ENCODE measurements at places on chromosomes 2 and 18.

DNA sequence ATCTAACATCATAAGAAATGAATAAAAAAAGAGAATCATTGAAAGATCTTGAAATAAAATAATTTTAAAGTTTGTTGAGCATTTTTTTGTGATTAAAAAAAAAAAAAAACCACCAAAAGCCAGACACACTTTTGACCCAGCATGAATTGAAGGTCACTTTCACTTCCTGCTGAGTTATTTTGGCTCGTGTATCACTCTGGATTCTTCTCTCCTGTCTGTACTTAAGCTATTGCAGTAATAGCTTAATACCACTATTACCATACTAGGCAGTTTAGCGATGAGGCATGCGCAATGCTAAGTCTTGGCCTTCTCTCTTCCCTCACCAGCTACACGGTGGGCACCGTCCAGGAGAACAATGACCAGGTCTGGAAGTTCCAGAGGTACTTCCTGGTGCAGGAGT, 54.5 kb upstream of the SPP2 start:
- no peak for DNase-seq

GRCh38 chr2:191386938-191387536, 141.8 kb downstream of the MYO1B start:
- DNase-seq, result no peak

DNA sequence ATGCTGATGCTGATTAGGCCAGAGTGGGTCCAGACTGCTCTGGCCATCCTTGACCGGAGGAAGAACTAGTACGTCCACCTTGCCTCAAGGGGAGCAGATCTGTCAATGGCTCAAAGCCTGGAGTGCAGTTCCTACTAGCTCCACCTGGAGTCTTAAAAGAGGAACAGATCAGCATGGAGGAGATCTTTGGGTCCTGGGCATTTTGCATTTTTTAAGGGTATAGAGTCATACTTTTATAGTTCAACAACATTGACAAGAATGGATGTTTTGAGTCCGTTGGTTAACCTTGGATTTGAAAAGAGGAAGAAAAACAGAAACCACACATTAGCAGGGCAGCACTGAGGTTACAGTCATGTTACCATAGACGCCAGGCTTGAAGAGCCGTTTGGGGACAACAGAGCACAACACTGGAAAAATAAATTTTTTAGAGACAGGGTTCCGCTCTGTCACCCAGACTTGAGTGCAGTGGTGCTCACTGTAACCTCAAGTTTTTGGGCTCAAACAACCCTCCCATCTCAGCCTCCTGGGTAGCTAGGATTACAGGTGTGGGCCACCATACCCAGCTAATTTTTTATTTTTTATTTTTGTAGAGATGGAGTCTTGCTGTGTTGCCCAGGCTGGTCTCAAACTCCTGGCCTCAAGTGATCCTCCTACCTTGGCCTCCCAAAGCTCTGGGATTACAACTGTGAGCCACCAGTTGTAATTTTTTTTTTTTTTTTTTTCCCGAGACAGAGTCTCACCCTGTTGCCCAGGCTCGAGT, 78.5 kb downstream of the PRKCE start:
- peak; percentile 70 for DNase-seq

- DNase-seq, result no peak
Measured at GRCh38 chr2:12617366-12617765, 99.4 kb upstream of the TRIB2 start.

GRCh38 chr2:157256626-157257025, 879 bp upstream of the GALNT5 start:
- no peak for DNase-seq

GRCh38 chr2:59184276-59185020, 943.3 kb upstream of the FANCL start:
- DNase-seq, result peak; percentile 4

DNA sequence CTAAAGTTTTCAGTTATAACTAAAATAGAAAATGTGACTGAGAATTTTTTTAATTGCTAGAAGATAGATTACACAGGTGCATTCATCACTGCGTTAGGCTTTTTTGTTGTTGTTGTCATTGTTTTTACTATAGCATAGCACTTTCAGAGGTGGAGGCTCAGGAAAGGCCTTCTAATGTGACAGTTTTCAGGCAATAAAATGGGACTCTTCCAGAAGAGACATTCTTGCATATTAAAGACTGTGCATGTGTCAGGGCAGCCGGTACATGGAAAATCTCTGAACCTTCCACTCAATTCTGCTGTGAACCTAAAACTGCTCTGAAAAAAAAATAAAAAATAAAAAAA, 175.2 kb downstream of the METTL4 start:
- no peak for DNase-seq

DNA sequence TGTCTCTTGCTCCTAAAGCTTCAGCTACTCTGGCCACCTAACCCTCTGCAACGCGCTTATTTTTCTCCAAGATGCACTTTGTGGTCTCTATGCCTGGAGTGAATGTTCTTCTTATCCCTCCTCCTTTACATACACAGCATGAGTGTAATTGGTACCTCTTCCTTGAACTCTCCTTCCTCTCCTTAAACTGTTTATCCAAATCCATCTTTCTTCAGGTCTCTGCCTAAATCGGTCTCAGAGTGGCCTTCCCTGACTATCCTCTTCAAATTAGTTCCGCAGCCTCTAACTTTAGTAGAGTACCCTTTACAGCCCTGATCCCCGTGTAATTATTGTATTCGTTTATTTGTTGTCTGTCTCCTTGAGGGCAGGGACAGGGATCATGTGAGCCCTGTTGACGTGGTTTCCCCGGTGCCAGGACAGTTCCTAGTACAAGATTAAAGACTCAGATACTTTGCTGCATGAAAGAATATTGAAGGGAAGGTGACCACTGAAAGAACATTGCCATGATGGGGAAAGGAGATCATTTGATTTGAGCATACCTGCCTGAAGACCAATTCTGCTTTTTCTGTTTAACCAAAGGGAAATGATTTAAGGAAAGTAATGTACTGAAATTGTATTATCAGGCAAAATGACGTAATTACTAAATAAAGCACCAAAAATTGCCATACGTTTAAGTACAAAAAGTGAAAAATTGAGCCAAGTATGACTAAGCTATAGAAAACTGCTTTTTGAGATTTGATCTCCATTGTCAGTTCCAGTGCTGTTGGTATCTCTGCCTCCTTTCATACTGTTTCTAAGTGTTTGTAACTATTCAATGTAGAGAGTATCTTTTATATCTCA, 1.2 kb downstream of the CNOT9 start:
- DNase-seq, result no peak

DNA sequence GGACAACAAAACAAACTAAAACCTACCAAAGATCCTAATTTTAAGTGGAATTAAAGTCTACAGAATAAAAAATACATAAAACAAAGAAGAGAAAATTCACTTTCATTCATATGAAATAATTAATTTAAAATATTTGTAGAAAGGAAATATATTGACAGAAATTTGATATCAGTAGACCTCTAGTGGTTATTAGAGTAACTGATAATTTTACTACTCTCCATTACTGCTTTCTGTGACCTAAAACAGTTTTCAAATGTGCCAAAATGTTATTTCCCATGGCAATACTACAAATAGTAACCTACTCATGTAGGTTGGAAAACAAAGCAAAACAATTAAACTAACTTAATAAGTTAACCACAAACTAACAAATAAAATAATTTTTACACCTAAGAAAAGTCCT, 147.1 kb downstream of the NOL4 start:
- DNase-seq, result no peak

- peak; percentile 25 for DNase-seq
Measured at GRCh38 chr2:88590998-88591613, 36.2 kb downstream of the EIF2AK3 start.

- no peak for DNase-seq
Measured at GRCh38 chr2:143431316-143431715, 302.1 kb downstream of the ARHGAP15 start.

DNA sequence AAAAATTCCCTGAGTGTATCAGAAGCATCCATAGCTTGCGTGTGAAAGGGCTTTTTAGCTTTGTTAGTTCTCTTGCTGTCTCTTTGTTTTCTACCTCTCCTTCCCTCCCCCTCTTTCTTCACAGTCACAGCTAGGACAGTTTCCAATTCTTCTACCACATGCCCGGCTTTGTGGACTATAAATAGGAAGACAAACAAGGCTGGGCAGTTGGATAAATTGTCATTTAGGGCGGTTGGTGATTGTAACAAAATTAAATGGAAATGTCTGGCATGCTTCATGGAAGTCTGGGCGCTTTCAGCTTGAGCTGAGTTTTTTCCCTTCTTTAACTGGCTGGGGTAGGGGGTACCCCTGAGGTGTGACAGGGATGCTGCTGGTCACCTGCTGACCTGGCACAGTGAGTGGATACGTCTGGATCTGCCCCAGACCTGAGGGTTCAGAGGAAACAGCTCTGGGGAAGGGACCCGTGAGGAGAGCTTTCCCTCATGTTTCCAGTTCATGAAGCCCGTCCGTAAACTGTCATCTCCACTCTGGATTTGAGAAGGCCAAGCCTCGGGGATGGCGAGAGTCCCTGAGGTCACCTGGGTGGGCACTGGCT, 29.0 kb upstream of the GIGYF2 start:
- no peak for DNase-seq

- no peak for DNase-seq
Measured at GRCh38 chr2:32884346-32884745, 62.4 kb upstream of the LTBP1 start.

- DNase-seq, result no peak
Measured at GRCh38 chr2:113015042-113015441, 9.8 kb downstream of the IL36A start.

DNA sequence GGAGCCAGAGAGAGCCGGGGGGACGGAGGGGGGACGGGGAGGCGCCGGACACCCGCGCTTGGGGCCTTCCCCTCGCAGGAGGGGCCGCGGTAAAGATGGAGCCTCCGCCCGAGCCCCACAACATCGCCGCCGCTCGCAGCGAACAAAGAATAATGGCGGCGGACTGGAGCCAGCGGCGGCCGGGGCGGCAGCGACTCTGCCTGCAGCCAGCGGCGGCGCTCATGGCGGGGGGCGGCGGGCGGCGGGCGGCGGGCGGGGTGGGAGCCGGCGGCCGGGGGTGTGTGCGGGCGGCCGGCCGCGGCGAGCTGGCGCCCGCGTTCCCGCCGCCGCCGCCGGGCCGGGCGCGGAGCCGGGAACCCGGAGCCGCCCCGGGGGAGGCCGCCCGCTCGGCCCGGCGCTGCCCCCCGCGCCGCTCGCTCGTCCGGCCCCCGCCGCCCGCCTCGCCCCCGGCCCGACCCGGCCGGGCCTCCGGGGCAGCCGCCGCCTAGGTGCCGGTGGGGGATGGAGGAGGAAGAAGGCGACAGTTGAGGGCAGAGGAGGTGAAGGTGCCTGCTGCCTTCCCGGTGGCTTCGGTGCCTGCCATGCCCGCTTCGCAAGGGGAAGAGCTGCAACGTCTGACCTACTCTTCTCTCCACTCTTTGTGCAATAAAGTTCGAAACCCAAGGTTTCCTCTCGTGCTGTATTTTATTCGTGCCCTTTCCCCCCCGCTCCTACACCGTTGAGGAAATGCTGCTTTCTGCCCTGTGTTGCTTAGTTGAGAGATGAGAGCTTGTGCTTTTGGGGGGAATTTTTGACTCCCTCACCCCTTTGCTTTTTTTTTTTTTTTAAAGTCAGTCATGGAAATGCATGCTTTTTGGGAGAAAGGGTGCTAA, 634 bp downstream of the CREB1 start:
- DNase-seq, result peak; percentile 38

- no peak for DNase-seq
Measured at GRCh38 chr18:3055816-3056215, 42.9 kb upstream of the LPIN2 start.

All from KG1 (cell line).